HFF-Myc (cell line): ENCODE measurements at places on chromosomes 12 and 14.
A peak's percentile ranks its signal among the peaks of the same experiment; 100 is the strongest.

DNA sequence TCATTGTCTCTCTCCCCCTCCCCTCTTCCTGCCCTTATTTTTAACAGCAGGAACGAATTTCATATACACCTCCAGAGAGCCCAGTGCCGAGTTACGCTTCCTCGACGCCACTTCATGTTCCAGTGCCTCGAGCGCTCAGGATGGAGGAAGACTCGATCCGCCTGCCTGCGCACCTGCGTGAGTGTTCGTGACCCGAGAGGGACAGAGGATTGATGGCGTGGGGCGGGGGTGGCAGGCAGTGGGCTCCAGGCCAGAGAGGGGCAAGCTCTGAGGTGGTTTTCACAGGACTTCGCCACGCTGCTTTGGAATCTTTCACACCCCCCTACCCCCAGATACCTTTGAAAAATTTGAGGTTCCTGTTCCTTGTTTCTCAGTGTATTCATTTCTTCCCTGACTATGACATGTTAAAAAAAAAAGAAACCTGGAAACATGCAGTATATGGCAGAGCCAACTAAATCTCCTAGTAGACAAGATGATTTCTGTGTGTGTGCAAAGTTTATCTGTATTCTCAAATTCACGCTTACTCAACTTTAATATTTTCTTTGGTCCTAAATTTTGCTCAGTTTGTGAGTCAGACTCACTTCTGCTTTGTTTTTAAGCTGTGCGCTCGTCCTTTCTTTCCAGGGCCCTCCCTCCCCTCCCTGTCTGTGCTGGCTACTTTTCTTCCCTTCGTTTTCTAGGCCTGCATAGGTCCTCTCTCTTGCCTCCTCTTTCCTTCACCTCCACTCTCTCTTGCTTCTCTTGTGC is 103.1 kb downstream of the ETV6 start:
- no peak for DNase-seq

- no peak for DNase-seq
Measured at GRCh38 chr12:66279123-66279712, 23.1 kb upstream of the HELB start.

DNA sequence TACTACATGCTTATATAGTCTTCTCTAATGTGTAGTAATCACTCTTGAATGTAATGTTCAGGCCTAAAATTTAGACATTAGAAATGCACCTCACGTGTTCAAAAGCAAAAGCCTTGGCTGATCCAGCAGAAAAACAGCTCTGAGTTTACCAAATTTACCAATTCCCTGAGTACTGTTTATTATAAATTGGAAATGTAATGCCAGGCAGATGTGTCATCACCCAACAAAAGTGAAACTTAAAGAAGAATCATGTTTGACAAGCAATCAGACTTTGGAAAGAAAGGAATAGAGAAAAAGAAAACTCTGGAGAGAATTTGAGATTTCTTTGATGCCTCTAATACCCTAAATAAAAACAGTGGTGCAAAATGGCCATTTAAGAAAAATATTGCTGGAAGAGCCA is 26.5 kb upstream of the STRAP start:
- DNase-seq, result no peak

DNA sequence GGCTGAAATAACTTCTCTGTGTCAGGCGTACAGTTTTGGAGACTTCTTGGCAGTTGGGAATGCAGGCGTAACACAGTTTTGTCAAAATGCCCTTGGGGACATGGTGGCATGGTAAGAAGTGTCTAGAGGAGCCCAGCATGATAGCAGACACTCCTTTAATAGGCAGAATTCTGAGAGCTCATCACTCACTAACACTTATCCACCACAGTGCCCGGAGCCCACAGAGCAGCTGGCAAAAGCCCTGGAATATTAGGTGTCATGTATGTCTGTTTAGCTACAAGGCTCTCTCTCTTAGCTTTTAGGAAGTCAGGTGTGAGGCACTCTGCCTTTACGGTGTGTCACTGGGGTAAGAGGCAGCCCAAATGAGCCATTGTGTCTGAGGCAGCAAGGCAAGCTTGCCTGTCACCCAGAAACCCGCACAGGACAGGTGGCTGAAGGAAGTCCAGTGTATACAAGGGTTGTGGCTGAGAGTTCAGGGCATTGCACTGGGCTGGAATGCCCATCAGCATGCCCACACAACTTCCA is 96.3 kb downstream of the ESRRB start:
- DNase-seq, result no peak

DNA sequence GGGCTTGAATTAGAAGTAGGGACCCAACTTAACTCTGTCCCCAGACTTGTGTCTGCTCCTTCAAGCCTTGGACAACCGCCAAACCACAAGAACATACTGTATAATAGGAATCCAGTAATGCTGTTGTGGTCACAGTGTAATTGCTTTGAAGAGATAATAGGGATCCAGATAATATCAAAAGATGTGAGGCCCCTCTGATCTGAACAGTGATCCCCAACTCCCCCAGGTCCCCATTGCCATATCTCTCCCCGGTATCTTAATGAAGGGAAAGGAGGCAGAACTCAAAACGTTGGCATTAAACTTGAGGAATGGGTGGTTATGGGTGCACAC is 8.5 kb upstream of the PLEKHH1 start:
- no peak for DNase-seq

DNA sequence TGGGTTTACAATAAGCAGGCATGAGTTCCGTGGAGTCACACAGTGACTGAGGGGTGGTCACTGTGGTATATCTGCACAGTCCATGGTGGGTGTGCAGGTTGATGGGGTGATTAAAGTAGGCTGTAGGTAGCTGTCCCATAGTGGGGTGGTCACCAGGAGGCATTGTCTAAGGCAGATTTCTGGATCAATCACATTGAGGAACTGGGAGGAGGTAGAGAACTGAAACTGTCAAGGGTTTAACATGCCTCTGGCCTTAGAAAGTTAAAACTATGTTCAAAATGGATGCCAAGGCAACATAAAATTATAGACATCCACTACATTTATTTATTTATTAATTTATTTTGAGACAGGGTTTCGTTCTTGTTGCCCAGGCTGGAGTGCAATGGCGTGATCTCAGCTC is 8.3 kb downstream of the ADCK1 start:
- DNase-seq, result no peak

- DNase-seq, result no peak
Measured at GRCh38 chr12:115691123-115691522, 586.4 kb downstream of the MED13L start.

- no peak for DNase-seq
Measured at GRCh38 chr12:132525833-132526455, 36.0 kb downstream of the FBRSL1 start.

DNA sequence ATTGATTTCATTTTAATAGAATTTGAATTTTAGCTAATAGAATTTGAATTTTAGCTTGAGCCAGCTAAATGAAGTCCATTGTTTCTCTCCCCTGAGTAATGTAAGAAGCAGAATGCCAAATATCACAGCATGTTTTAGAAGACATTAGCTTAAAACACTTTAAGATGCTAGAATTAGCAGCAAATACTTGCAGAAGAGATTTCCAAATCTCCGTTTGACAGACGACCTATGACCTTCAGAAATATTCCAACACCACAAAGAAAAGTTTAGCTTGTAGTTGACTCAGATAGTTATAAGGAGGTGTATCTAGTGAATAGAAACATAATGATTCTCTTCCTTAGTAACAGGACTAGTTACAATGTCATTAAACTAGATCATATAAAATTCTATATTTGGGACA is 51.7 kb upstream of the MYF6 start:
- DNase-seq, result no peak

GRCh38 chr12:6928703-6929407 is 1.1 kb downstream of the ATN1 start:
- DNase-seq, result no peak

- DNase-seq, result no peak
Measured at GRCh38 chr12:131913666-131914065, 15.4 kb upstream of the PUS1 start.

GRCh38 chr12:57837864-57838562 is 8.5 kb downstream of the CTDSP2 start:
- DNase-seq, result peak; percentile 42

- no peak for DNase-seq
Measured at GRCh38 chr12:3685830-3686229, 67.1 kb downstream of the CRACR2A start.

DNA sequence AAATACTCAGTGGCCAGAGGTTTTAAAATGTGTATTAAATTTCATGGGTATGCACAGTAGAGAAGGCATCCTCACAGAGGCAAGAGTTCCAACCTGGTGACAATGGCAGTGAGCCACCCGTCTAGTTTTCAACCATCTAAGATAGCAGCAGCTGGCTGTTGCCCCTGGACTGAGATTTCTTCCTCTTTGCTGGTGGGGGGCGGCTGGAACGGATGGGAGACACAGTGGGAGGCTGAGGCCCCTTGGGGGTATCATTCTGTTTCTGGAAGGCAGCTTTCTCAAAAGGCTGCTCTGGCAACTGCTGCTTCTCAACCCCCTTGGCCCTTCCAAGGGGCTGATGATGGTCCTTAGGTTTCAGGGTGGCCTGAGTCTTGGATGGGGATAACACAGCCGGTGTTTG is 1.0 kb upstream of the IFFO1 start:
- DNase-seq, result no peak

GRCh38 chr12:31477687-31478086 is 113.2 kb downstream of the DENND5B start:
- DNase-seq, result no peak

DNA sequence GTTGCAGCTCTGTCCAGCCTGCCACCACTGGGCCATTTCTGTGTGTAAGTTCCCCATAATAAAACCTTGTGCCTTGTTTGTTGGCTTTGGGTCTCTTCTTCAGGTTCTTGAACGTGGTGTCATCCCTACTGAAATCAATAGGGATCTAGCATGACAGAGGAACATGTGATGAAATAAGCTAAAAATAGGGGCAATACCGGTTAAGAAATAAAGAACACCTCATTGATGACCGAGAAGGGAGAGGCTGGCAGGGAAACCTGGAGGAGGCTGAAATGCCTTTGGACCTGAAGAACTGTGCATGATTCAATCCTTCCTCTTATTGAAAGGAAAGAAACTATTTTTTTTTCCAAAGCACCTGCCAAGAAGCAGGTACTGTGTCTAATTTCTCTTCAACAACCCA is 172.3 kb downstream of the PPM1H start:
- DNase-seq, result no peak

DNA sequence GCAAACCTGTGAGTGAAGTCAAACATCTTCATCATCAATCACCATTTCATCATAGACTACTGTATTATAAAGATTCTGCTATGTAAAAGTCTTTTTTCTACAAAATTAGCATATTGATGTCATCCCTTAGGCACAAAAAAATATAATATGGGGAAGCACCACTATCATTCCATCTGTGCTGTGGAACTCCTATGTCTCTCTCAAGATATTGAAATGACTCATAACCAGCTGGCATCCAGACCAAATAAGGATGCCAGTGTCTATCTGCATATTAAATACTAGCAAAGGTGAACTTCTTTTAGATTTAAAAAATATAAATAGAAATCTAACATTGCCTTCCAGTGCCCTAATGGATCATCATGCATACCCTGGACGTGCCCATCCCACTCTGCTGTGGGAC is 17.9 kb upstream of the DCAF5 start:
- DNase-seq, result no peak

DNA sequence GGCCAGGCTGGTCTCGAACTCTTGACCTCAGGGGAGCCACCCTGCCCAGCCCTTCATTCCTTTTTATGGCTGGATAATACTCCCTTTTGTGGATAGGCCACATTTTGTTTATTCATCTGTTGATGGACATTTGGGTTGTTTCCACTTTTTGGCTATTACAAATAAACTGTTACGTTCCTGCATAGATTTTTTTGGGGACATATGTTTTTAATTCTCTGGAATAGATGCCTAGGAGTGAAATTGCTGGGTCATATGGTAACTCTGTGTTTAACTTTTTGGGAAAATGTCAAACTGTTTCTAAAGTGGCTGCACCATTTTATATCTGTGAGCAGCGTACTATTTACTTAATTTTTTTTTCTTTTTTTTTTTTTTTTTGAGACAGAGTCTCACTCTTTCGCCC is 9.8 kb downstream of the KMT5A start:
- DNase-seq, result no peak
